ENCODE measurements at places on chromosomes 12 and 14. TPM values are rescaled to one million over a fixed set of nuclear protein-coding genes. Genes with fewer than 3 reads are reported as not detected.

Gene PELI2
- total RNA-seq: 1.1 TPM

Gene LRP1
- 0.33 TPM for total RNA-seq

Gene HPD
- not detected for total RNA-seq

Gene ZNF891
- 2.3 TPM for total RNA-seq

Gene PLEKHG7
- not detected for total RNA-seq

Gene SRSF5
- 335 TPM for total RNA-seq

Gene INSM2
- not detected for total RNA-seq

Gene RHOJ
- not detected for total RNA-seq
